ENCODE measurements at places on chromosomes 12 and 14.
A peak's percentile ranks its signal among the peaks of the same experiment; 100 is the strongest.

GRCh38 chr14:104373055-104373854 lies 206.3 kb upstream of the C14orf180 start:
- peak; percentile 21 for DNase-seq

- no peak for DNase-seq
These were observed 109.0 kb upstream of the ATP2B1 start for GRCh38 chr12:89817501-89818226.

DNA sequence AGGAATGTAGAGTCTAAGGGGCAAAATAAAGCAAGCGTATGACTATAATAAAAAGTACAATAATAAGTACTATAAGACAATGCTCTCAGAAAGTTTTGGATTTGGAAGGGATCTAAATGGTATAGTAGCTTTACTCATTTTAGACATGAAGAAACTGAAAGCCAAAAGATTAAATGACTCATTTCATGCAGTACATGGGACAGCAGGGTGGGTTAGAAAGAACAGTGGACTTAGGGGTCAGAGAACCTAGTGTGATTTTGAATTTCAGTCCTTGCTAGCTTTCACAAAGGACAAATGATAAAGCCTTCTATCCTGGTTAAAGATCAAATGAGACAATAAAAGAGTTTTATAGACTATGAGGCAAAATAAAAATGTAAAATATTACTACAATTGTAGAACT lies 6.8 kb upstream of the LEMD3 start:
- DNase-seq, result no peak

DNA sequence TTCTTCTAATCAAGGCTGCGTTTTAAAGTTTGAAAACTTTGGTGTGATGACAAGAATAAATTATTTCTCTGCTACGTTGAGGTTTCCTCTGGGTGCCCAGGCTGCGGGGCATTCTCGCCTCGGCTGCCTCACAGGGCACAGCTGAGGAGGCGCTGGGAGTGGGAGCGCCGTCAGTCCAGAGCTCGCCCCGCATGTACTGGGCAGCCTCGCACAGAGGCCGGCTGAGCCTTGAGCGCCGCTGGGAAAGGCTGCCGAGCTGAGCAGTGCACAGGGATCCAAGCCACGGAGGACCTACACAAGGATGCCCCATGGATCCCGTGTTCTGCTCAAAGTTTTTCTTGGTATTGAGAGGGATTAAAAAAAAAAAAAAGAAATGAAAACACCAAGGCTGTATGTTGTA lies 11.6 kb downstream of the RFX4 start:
- DNase-seq, result no peak

- no peak for DNase-seq
These were observed 207.2 kb downstream of the TMTC2 start for GRCh38 chr12:82893896-82894295.

- DNase-seq, result no peak
These were observed 62.4 kb upstream of the BCL2L14 start for GRCh38 chr12:12008232-12008850.

DNA sequence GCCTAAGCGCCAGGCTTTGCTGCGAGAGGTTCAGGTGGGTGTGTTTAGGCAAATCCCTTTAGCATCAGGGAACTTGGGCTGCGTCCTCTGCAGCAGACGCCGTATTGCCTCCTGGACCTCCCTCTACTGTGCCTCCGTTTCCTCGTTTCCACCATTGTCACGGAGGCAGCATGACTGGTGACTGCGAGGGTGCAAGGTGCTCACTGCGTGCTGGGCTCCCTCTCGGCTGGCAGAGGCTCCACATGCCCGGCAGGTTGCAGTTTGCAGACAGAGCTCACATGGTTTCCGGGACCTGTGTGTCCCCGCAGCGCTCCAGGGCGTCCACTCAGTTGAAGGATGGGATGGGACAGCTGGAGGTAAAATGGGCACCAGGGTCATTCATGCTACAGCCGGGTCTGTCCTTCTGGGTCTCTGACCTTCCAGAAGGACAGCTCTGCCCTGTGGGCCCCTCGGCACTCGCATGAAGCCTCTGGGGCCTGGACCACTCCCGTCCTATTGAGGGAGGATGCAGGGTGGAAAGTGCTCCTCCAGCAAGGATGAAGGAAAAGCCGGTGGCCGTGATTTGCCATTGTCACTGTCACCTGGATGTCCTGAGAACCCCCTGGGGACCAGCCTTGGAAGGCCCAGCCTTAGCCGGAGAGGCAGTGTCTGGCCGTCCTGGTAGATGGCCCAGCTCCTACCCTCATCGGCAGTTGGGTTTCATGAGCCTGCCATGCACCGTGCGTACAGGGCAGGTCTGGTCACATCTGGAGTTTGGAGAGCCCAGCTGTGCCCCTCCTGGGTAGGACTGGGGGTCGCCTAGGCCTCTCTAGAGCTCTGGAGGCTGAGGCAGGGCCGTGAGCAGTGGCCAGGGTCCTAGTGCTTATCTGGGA lies 146.5 kb downstream of the KIF26A start:
- no peak for DNase-seq

DNA sequence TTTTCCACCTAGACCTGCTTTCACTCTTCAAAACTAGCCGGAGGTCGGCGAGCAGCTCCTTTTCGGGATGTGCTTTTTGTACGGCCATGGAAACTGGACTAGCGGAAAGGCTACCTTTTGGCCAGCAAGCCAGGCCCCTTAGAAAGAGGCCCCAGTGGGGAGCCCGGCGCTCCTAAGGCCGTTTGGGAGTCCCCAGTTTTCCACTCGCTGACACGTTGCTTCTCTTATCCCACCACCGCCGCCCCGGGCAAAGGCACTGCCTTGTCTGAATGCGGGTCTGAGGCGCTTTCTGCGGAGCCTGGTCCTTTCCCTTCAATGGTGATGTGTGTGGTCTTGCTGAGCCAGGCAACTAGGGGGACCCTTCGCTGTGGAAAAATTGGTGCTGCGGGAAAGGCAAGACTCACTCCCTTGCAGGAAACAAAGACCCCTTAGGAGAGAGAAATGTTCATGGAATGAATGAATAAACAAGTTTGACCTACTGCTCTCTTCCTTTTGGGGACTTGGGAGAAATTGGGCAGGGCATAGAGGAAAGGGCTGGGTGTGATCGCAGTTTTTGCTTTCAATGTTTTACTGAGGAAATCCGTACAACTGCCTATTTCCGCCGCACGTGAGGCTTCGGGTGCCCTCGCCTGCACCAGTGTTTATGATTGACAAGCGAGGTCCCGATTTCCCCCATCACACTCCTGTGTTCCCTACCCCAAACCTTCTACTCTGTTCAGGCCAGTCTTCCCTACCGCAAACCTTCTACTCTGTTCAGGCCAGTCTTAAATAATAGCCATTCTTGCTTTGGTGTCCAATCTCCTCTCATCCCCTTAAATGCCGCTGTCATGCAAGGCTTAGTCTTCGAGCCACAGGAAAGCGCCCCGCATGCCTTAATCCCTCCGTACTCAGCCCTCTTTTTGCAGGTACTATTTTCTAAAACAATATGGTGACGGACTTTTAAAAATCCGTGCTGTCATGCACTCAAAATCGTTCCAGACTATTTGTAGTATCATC lies 1.0 kb upstream of the SLC38A2 start:
- no peak for DNase-seq

DNA sequence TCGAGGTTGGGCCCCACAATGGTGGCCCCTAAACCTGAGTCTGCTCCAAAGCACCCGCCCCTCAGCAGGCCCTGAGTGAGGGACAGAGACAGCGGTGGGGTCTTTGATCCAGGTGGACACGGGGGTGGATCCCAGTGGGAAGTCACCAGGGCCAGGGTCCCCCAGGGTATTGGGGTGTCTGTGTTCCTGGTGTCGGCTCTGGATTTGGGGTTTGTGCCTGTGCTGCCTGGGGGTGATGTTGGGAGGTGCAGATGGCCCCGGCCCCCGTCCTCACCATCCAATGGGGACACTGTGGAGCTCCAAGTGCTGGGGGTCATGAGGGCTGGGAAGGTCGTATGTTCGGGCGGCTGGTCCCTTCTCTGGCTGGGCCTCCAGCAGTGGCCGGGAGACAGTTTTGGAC lies 354.2 kb downstream of the TMEM121 start:
- DNase-seq, result no peak

DNA sequence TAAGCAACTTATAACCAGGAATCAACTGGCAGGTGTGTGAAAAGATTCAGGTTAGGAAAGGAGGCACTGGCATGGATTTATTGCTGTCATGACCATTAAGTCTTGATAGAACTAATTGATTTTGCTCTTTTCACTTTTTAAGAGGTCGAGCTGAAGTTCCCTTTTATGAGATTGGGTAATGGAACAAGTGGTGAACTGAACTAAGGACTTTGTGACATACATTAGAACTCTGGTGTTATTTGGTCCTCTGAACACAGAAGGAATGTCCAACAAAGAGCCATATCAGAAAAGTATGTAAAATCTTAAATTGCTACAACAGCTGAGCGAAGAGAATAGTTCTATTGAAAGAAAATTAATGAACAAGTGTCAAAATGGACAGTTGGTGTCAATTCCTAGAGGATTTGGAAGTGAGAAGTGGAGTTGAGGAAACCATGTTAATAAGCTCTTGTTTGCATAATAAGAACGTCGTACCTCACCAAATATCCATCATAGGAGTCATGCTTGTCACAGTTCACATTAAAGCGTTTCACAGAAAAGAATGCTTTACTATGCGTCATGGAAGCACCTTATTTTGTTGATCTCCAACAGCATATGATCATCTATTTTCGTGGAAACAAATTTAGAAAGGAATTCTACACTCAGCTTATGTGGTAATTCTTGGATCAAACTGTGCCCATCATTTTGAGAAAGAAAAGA lies 8.4 kb upstream of the MYF6 start:
- DNase-seq, result no peak

DNA sequence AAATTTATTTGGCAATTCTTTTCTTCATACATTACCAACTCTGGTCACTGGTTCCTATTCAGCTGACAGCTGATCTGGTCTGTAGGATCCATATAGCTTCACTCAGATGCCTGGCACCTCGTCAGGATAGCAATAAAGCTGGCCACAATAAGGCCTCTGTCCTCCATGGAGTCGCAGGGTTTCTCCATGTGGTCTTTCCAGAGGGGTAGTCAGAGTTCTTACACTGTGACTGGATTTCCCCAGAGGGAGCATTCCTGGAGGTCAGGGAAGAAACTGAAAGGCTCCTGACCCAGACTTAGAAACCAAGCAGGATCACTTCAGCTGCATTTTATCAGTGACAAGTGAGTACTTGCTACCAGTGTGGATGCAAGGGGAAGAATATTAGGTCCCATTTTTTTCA lies 34.9 kb upstream of the SIX1 start:
- DNase-seq, result no peak

- no peak for DNase-seq
These were observed 96.7 kb downstream of the ETV6 start for GRCh38 chr12:11746024-11746771.

- DNase-seq, result no peak
These were observed 13.2 kb downstream of the CPNE8 start for GRCh38 chr12:38892087-38892786.

- no peak for DNase-seq
These were observed 702.8 kb downstream of the VRK1 start for GRCh38 chr14:97499790-97500481.

DNA sequence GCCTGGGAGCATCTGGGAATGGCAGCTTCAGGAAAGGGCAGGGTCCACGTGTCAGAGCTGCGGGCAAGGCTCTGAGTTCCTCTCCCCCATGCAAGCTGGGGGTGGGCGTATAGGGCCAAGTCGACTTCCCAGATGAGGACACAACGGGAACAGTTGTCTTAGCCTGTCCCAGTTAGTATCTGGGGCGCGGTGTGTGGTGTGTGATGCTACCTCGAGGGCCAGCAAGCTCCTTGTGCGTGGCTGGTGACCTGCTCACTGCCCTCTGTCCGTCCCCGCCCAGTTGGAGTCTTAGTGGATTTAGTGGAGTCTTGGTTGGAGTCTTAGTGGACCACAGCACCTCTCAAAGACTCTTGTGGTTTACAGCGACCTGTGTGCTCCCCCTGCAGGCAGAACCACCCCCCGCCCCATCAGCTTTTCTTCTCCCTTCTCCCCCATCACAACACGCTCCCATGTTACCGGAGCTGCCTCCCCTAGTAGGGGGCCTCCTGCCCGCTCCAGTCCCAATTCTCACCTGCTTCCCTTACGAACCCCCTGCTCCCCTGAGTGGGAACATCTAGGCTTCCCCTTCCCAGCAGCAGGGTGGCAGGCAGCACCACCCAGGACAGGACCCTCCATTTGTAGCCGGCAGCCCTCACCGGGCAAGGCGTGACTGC lies 8.7 kb downstream of the ASPG start:
- no peak for DNase-seq

GRCh38 chr14:54333511-54333910 lies 63.3 kb upstream of the CDKN3 start:
- no peak for DNase-seq

DNA sequence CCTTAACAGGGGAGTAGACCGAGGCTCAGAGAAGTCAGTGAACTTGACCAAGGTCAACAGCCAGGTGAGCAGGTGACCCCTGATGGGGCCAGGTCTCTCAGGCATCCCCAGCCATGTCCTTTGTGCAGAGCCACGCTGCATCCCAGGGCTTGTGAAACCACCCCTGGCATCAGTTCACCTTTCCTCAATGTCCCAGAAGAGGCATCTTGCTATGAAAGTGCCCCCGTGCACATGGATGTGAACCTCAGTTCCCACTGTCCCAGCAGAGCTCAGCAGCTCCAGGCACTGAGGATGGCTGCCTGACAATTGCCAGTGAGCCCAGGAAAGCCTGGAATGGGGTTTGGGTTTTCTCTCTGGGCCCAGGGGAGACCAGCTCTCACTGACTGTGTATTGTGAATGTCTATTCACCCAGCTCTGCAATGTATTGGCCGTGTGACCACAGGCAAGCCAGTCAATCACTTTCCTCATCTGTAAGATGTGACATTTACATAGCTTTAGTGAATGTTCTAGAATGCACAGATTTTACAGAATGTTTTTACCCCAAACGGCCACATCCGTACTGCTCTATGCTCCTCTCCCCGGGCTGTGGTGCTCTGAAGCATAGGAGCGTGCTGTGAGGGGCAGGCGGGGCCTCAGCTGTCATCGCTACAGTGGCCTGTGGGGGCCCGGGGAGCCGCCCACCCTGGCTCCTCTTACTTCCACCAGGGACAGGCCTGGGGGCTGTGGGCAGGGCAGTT lies 4.9 kb downstream of the CACNA2D4 start:
- no peak for DNase-seq

DNA sequence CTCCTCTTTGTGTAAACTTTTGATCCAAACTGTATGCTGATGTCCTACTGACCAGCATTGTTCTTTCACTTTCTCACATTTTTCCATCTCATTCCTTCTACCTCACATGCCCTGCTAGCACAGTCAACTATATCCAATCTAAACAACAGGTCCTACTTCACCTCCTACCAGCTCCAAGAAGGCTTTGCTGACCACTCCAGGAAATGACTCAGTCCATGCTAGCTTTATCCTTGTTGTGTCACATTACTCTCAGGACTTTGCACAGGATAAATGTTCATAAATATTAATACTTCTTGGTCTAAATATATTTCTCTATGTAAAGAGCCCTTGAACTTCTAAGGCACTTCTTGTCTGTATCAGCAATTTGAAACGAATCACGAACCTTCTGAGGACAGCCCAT lies 64.9 kb upstream of the PCED1B start:
- no peak for DNase-seq
